ENCODE measurements at places on chromosomes 1 and 21. TPM values are rescaled to one million over a fixed set of nuclear protein-coding genes. Genes with fewer than 3 reads are reported as not detected.
A peak's percentile ranks its signal among the peaks of the same experiment; 100 is the strongest.

GRCh38 chr1:201593200-201593921 lies 54.4 kb downstream of the NAV1 start:
- no peak overlapping the region for H3K27ac ChIP-seq
- H3K27me3 ChIP-seq: no peaks in the 10 kb centered on the region
- H3K4me3 ChIP-seq: no peak overlapping the region
- no peak for DNase-seq
- no peaks in the 10 kb centered on the region for H3K4me1 ChIP-seq

DNA sequence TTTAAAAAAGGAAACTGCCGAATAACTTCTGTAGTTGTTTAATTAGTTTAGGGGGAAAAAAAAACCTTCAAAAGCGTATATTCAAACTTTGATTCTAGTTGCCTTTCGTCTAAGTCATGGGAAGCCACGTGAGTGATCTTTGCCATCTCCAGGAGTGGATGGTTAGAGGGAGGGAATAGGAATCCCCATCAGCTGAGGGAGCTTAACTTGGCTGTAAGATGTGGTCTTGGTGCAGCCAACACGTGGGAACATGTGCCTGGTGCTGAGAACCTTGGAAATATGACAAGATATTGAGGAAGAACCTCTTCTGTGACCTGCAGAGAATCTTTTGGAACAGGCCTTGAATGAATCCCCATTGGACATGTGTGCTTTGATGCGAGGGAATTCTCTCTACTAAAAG lies 1.7 kb downstream of the BACE2 start:
- H3K27me3 ChIP-seq: no peaks in the 10 kb centered on the region
- H3K4me3 ChIP-seq: peak overlapping the region; percentile 90
- no peak for DNase-seq

Gene GSTM1
- not detected for total RNA-seq

Gene PERM1
- 0.80 TPM for total RNA-seq

Gene LDLRAD1
- total RNA-seq: 3.3 TPM

Gene ZFP69B
- 2.9 TPM for total RNA-seq
